ENCODE measurements at places on chromosomes 3 and 15. TPM values are rescaled to one million over a fixed set of nuclear protein-coding genes. Genes with fewer than 3 reads are reported as not detected.

- no peak for DNase-seq
Measured at GRCh38 chr15:55387027-55387426, 21.1 kb downstream of the CCPG1 start.

DNA sequence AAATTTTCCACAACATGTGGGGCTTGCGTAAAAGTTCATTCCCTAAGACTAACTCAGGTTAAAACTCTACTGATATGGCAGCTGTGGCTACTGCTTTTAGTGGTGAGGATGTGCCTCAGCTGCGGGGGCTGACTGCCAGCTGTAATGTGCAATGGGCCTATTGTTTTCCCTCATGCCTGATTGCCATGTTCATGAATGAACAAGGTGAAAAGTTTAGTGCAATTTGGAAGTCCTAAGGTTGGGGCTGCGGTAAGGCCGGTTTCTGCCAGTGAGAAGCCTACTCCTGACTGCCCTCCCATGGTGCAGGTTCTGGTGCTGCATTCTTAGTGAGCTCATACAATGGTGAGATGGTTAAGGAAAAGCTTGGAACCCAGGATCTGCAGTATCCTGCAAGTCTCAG lies 10.9 kb upstream of the ALDH1L1 start:
- DNase-seq: no peak

TNFAIP8L3 gene
- 1.0 TPM for total RNA-seq

STXBP5L gene
- total RNA-seq: 0.05 TPM

IL17RE gene
- total RNA-seq: 1.1 TPM

GRCh38 chr3:63973406-63973805 lies 49.9 kb downstream of the PSMD6 start:
- DNase-seq: no peak

Measured in Panc1 (cell line).